ENCODE measurements at places on chromosomes 11 and 22.

DNA sequence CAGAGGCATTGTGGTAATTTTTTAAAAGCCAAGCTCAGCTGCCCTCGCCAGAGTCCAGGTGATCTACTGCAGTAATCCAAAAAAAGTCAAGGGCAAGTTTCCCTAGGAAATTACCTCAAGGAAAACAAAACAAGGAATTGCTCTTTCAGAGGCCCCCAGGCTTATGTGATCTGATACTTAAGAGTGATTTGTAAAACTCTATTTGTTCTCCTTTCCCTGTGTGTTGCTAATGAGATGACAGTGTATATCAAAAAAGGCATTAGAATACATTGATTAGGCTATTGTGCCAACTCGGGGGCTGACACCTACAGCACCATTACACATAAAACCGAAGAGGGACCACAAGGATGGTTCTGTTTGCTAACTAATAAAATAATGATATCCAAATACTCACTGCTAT is 44.5 kb upstream of the CHRM4 start:
- DNase-seq = no peak

DNA sequence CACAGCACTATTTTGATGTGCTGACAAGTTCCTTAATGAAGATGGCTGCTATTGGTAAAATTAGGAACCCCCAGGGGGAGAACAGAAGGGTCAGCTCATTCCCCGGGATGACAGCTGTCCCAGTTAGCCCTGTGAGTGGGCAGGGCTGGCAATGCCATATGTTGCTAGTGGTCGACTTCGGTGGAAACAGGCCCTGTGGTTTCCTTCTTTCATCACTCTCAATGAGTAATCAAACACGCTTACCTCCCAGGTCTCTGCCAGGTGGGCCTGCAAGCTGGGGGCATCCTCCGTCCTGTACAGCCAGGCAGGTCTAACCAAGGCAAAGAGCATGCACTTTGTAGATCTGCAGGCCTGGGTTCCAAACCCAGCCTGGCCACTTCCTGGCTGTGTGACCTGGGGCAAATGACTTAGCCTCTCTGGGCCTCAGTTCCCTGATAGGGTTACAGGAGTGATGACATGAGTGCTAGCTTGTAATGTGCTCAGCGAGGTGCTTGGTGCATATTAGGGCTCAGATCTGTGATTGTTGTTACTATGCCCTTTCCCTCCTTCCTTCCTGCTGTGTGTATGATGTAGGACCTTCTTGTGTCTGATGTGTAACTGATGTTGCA is 85.2 kb downstream of the TSPAN18 start:
- no peak for DNase-seq

- no peak for DNase-seq
Measured at GRCh38 chr11:12865863-12866595, 143.1 kb upstream of the RASSF10 start.

GRCh38 chr11:111700162-111700561 is 66.0 kb downstream of the PPP2R1B start:
- no peak for DNase-seq

DNA sequence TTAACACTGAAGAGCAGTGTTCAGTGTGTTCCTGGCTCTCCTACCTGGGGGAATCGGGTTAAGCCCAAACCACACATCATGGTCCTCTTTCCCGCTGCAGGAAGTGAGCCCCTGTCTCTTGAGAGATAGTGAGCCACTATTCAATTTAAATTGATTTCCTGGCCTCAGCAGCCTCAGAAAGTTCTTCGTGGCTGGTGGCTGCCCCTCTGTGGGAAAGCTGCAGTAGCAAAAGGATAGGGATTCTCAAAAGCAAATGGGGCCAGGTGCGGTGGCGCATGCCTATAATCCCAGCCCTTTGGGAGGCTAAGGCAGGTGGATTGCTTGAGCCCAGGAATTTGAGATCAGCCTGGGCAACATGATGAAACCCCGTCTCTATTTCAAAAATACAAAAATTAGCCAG is 49.1 kb upstream of the CD5 start:
- DNase-seq = no peak

DNA sequence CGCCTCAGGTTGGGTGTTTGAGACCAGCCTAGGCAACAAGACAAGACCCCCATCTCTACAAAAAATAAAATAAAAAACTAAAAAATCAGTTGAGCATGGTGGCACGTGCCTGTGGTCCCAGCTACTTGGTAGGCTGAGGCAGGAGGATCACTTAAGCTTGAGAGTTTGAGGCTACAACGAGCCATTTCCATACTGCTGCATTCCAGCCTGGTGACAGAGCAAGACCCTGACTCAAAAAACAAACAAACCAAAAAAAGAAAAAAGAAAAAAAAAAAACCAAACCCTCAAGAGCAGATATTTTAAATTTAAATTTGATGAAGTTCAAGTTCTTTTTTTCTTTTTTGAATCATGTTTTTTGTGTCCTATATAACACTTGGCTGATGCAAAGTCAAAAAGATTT is 7.2 kb upstream of the CCDC83 start:
- no peak for DNase-seq

- DNase-seq = no peak
Measured at GRCh38 chr11:63745304-63746170, 23.0 kb downstream of the ZFTA start.

DNA sequence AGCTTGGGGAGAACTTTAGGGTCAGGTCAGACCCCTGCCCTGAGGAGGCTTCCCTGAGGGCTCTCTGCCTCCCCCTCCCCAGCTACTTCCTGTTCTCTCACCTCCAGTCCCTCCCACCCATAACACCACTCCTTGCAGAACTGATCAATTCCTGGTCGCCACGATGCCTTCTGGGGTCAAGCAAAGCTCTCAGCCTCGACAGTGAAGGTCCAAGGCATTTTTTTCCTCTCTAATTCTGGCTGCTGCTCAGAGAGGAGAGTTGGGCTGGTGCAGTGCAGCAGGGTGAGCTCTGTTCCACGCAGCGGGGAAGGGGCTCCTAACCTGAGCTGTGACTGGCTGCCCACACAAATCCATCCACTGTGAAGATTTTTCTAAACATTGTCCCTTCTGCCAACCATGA is 628.4 kb downstream of the BRD1 start:
- DNase-seq = no peak

DNA sequence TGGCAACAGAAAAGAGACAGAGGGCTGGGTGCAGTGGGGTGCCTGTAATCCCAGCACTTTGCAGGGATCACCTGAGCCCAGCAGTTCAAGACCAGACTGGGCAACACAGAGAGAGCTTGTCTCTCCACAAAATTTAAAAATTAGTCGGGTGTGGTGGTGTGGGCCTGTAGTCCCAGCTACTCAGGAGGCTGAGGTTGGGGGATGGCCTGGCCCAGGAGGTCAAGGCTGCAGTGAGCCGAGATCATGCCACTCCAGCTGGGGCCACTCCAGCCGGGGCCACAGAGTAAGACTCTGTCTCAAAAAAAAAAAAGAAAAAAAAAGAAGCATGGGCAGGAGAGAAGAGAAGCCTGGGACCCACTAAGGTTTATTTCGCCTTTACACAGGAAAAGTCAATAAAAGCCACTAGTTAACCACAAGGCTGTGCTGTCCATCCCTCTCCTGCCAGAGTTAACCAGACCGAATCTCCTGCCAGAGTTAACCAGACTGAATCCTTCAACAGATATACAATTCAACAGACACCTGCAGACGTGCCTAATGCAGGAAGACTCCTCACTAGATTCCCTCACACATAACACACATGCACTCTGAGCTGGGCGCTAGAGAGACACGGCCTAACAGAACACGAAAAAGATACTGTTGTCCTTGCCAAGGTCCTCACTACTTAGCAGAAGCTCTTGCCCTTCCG is 29.8 kb downstream of the MICAL3 start:
- DNase-seq = no peak

DNA sequence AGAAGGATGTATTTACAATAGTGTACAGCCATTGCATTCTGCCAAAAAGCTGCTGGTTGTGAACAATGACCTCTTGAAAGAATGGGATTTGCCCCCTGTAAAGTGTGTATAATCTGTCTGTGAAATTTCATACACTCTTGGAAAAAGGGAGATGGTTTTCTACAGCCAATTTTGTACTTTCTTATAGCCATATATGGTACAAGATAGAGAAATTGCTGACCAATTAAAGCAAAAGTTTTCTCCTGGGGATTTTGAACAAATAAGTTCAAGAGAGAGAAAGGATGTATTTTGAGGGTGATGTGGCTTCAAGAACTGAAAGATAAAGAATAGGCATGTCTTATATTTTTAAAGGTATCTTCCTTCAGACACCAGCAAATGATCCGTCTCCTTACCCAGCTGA is 211.0 kb downstream of the NAV2 start:
- no peak for DNase-seq

DNA sequence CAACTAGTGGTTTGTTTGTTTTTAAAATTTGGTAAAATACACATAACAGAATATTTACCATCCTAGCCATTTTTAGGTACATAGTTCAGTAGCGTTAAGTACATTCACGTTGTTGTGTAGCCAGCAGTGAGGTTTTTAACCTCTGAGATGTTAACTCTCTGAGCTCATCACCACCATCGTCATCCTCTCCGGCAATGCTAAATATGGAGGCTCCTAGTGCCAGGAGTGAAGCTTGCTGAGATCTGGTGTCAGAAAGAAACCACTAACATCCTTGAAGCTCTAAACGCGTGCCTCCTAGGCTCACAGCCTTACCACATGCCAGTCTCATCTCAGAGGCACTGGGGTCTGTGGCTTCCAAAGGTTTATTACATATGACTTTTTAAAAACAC is 330.2 kb upstream of the B3GAT1 start:
- DNase-seq = no peak

DNA sequence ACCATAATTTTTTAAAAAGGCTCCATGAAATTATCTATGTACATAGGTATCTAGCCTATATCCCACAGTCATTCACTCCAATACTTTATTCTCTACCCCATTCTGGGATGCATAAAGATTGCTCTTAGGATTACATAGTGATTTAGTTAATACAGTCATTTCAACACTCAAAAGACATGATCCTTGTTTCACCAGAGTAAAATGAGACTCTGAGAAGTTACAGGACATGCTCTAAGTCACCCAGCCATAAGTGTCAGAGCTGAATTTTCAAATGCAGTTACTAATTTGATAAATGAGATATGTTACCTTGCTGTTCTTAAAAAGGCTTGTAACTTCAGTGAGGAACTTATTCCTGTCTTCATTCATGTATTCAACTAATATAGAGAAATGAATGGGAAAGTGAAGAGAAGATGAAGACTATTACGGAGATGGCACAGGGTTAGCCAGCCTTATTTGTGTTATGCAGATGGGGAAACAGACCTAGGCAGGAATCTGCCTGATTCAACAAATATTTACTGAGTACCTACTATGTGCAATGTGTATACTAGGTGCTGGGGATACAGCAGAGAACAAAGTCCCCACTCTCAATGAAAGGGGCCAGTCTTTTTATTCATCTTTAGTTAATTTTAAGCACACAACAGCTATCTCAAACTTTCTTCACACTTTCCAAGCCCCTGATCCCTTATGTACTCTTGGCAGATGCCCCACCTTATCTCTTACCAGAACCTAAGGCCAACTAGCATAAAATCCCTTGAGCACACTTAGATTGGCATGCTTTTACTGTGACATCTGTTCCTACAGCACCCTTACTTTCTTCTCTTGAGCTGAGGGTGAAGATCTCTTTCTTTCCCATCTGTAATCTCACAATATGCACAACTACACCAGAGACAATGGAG is 21.6 kb downstream of the MAPK1 start:
- no peak for DNase-seq

GRCh38 chr11:94134651-94135512 is 6.2 kb downstream of the PANX1 start:
- DNase-seq = no peak

DNA sequence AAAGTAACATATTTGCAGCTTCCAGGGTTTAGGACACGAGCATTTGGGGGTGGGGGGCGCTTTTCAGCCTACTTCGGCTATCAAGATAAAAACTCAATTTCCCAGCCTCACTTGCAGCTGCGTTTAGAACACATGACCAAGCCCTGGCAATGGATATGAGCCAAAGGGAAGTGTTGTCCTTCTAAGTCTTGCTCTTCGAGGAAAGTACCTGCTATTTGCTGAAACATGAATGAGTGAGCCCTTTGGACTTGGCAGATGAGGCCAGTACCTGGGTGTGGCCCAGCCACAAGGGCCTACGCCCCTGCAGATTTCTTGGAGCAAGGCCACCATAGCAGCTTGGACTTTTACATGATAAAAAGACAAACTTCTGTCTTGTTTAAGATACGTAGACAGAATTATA is 60.2 kb upstream of the SORL1 start:
- no peak for DNase-seq

DNA sequence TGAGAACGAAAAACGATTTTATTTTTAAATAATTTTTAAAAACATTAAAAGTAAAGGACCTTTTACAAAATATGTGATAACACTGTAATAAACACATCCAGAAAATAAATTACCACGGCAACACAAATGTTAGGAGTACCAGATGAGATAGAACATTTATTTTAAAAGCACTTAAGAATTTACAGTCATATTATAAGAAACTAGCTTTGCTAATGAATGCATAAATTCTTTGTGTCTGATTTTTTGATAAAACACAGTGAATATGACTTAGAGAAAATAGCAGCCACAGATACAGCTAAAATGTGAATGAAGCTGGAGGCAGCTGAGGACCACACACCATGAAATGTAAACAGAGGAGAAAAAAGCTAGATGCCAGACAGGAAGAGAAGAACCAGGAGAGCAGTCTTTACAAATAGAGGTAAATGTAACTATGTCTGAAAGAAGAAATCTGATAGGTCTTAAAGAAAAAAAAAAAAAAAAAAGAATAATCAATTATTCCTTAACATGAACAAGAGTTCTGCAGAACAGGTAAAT is 14.6 kb downstream of the CCDC34 start:
- DNase-seq = no peak

GRCh38 chr22:50702821-50703725 is 30.4 kb downstream of the SHANK3 start:
- DNase-seq = no peak

DNA sequence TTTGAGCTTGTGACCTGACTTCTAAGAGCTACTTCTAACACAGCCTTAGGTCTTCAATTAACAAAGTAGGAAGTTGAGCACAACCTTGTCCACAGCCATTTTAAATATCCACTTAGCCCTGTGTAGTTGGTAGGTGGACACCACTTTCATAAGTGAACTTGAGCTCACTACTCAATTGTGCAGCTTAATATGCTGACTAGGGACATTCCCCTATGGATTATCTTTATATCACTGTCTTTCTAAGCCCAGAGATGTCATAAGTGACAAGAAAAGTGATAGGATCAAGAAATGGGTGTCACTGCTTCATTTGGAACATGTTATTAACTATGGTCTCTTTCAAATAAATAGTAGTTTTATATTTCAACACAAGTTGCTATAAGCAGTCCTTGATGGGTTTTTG is 4.0 kb upstream of the ATP5MG start:
- DNase-seq = no peak

DNA sequence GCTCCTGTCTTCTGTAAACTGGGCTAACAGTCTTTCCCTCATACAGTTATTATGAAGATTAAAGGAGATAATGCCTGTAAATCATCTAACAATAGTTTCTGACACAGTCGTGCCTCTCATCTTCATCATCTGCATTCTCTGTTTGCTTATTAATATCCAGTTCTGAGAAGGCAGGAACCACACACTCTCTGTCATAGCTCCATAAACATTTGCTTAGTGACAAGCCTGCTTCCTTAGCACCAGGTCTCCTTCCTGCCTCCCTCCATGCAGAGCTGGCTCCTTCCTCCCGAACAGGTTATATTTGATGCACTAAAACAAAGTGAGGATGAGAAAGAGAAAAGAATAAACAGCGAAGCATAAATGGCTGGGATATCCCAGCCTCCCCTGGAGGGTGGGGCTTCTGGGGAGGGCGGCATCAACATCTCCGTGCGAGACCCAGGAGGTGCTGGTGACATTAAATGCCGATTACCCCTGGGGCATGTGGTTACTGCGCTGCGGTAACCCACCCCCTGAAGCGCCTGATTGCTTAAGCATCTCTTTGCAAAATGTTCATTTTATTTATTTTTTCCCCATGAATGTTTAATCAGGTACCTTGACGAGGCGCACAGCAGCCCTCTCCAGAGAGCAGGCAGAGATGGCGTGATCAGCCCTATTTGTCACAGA is 404.9 kb downstream of the NXPE2 start:
- no peak for DNase-seq

All from activated T-cell treated with anti-CD3 and anti-CD28 coated beads for 1 hour (primary cell).